ENCODE measurements at places on chromosomes 7 and 10.

- no peak for DNase-seq
Measured at GRCh38 chr10:58741673-58742072, 229.0 kb downstream of the BICC1 start.

DNA sequence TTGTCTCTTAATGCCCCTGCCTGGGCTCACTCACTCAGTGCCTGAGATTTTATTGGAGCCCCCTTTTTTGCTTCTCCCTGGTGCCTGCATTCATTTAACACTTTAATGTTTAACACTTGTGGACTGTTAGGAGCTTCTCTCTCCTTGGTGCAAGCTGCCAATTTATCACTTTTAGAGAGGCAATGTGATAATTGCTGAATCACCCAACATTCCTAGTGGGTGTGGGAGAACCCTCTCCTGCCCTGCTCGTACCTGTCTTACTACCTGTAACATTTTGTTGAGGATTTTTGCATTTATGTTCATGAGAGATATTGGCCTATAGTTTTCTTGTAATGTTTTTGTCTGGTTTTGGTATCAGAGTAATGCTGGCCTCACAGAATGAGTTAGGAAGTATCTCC is 13.2 kb downstream of the STAM start:
- no peak for DNase-seq

- DNase-seq, result peak; percentile 8
Measured at GRCh38 chr10:44984671-44985101, 6.1 kb upstream of the DEPP1 start.

DNA sequence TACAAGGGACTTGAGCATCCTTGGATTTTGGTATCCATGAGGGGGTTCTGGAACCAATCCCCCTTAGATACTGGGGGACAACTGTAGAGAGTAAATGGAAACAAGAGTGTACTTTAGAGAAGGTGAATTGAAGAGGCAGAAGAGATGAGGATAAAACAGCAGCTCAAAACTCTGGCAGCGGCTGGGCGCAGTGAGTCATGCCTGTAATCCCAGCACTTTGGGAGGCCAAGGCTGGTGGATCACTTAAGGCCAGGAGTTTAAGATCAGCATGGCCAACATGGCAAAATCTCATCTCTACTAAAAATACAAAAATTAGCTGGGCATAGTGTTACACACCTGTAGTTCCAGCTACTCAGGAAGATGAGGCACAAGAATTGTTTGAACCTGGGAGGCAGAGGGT is 218.7 kb downstream of the GALNT17 start:
- DNase-seq, result peak; percentile 21

GRCh38 chr10:60162631-60163030 is 227.0 kb downstream of the ANK3 start:
- no peak for DNase-seq

- no peak for DNase-seq
Measured at GRCh38 chr7:4246536-4246935, 435.6 kb upstream of the FOXK1 start.

DNA sequence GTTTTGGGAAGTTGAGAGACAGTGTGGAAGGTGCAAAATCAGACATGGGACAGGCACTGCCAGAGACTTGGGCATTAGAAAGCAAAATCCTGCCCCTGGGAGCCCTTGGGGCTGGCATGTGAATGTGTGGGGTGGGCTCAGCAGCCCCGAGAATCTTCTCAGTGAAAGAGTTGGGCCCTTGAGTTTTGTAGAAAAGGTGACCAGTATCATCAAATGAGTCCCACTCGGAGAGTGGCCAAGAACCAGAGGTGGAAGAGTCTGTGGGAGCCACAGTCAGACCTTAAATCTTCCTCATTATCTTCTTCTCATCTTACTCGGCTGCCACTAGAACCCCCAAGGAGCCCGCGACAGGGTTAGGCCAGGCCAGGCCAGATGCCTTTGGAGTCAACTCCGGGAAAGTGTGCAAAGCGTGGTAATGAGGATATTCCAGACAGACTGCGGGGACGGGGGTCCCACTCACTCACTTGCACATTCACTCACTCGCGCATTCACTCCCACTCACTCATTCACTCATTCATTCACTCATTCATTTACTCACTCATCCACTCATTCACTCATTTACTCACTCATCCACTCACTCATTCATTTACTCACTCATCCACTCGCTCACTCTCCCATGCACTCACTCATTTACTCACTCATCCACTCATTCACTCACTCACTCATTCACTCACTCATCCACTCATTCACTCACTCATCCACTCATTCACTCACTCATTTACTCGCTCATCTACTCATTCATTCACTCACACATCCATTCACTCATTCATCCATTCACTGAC is 74.9 kb downstream of the CARD11 start:
- no peak for DNase-seq

- DNase-seq, result no peak
Measured at GRCh38 chr10:75012471-75012870, 99.0 kb upstream of the SAMD8 start.

DNA sequence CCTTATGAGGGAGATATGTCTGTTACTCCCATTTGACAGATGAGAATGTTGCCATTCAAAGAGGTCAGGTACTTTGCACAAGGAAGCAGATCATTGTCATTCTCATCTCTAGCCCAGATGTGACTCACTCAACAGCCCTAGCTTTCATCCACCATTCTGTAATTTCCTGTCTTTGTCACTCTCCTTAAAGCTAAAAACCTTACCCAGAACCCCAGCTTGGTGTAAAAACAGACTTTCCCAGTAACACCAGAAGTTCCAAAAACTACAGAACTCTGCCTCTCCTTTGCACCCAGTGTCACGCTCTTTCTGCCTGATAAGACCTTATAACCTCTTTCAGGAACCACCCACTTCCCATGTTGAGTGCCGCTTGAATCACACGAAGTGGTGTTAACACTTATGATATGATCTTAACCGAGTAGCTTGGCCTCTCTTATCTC is 89.1 kb upstream of the SP4 start:
- DNase-seq, result no peak

- no peak for DNase-seq
Measured at GRCh38 chr7:74044366-74045350, 16.7 kb downstream of the ELN start.

- peak; percentile 72 for DNase-seq
Measured at GRCh38 chr7:25385506-25386136, 157.3 kb upstream of the NPVF start.

DNA sequence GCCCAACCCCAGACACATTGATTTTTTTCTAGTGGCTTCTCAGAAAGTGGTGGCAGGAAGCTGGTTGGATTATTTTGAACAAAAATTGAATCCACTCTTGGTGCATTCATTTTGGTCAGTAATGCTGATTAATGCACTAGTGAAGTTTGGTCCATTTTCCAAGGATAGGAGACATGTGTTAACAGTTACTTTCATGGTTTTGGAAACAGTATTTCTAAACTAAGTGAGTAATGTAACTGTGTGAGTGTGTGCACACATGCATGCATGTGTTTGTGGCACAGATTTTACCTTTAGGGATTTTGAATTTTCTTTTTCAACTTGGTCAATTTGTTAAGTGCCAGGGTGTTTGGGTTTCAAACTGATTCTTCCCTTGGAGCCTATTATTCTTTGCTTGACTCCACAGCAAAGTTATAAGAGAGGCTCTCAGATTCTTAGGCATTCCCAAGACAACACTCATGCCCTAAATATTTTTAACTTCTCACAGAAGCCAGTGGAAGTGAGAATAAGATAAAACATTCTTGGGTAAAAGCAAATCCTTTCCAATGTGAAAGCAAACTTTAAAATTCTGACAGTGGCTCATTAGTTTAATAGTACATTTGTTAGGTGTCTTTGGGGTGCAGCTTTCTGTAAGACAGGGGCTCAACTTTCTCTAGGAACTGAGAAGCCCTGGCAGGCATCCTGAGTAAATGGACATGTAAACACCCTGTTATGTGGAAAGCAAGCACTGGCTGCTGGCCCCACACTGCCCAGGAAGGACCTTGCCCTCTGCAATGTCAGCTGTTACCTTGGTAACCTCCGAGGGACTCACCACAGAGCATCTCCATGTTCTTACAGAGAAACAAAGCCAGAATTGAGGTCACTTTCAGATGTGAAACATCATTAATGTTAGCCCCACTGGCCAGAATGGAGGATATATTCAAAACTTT is 68.4 kb downstream of the ASAH2B start:
- peak; percentile 79 for DNase-seq

- DNase-seq, result no peak
Measured at GRCh38 chr10:79107736-79108264, 39.0 kb downstream of the ZMIZ1 start.

GRCh38 chr10:24874133-24874532 is 78.3 kb downstream of the PRTFDC1 start:
- no peak for DNase-seq

All from body of pancreas (tissue), 4 donors.